ENCODE measurements at places on chromosomes 1 and 21. TPM values are rescaled to one million over a fixed set of nuclear protein-coding genes. Genes with fewer than 3 reads are reported as not detected.

TAL1 gene
- total RNA-seq, result not detected

TSACC gene
- total RNA-seq, result not detected

SYDE2 gene
- 3.1 TPM for total RNA-seq

TMEM82 gene
- total RNA-seq, result not detected

SPATA46 gene
- not detected for total RNA-seq

LCE1E gene
- total RNA-seq, result not detected

TSSK3 gene
- total RNA-seq, result not detected

SPRR3 gene
- not detected for total RNA-seq

TMEM269 gene
- total RNA-seq, result not detected

PRAMEF14 gene
- total RNA-seq, result not detected

DCST1 gene
- not detected for total RNA-seq

RIMKLA gene
- 0.13 TPM for total RNA-seq

CA6 gene
- not detected for total RNA-seq

IL12RB2 gene
- total RNA-seq, result not detected

PPM1J gene
- 0.88 TPM for total RNA-seq

GPR52 gene
- total RNA-seq, result not detected

COL16A1 gene
- total RNA-seq, result 97.9 TPM

OR2L3 gene
- total RNA-seq, result not detected

LAPTM5 gene
- 3.7 TPM for total RNA-seq

MYOG gene
- total RNA-seq, result 22.8 TPM

TMEM59 gene
- total RNA-seq, result 190 TPM

ADORA1 gene
- total RNA-seq, result 0.52 TPM

PTPRU gene
- total RNA-seq, result 28.2 TPM

AGO1 gene
- 12.9 TPM for total RNA-seq

PLEKHA6 gene
- total RNA-seq, result 3.7 TPM

BARHL2 gene
- total RNA-seq, result not detected

ATG4C gene
- 10.6 TPM for total RNA-seq

S100A12 gene
- not detected for total RNA-seq

CDKN2C gene
- 18.0 TPM for total RNA-seq

GUCA2A gene
- not detected for total RNA-seq

NT5C1A gene
- not detected for total RNA-seq

BCL2L15 gene
- not detected for total RNA-seq

LCE2A gene
- total RNA-seq, result not detected

TAS1R1 gene
- total RNA-seq, result not detected

LRRC71 gene
- total RNA-seq, result not detected

MAN1A2 gene
- total RNA-seq, result 28.8 TPM

ESPN gene
- 0.13 TPM for total RNA-seq

PCP4 gene
- total RNA-seq, result not detected

PRKAB2 gene
- total RNA-seq, result 14.1 TPM

DMRTA2 gene
- total RNA-seq, result under 0.01 TPM

KCNJ9 gene
- total RNA-seq, result not detected

RAB42 gene
- total RNA-seq, result 5.5 TPM

UTP11 gene
- 56.9 TPM for total RNA-seq

FCRL6 gene
- not detected for total RNA-seq

IFI44 gene
- total RNA-seq, result 10.5 TPM

ELAPOR1 gene
- 0.13 TPM for total RNA-seq

KRTAP10-6 gene
- not detected for total RNA-seq

SYT6 gene
- total RNA-seq, result not detected

TEX38 gene
- total RNA-seq, result not detected

MPL gene
- total RNA-seq, result not detected

C1orf210 gene
- not detected for total RNA-seq

SLC9C2 gene
- not detected for total RNA-seq

FHAD1 gene
- 0.39 TPM for total RNA-seq
